ENCODE measurements at places on chromosomes 3 and 15.
A peak's percentile ranks its signal among the peaks of the same experiment; 100 is the strongest.

DNA sequence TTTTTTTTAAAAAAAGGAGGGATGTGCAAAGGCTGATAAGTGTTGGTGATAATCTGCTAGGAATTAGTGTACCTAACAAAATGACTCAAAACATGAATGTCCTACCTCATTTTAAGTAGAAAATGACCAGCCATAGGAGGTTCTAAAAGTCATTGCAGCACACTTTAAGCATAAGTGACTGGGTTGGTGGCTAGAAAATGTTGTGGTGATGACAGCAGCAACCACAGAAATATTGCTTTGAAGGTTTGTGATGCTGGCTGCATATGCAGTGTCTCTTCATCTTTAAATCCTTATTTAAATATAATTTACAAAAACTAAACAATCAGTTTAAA lies 55.2 kb downstream of the CMSS1 start:
- no peak for DNase-seq

GRCh38 chr15:73116164-73116563 lies 63.9 kb downstream of the NEO1 start:
- DNase-seq = no peak

- no peak for DNase-seq
Measured at GRCh38 chr3:52554026-52554755, 17.8 kb downstream of the UQCC5 start.

- DNase-seq = no peak
Measured at GRCh38 chr3:62675492-62675891, 199.7 kb downstream of the CADPS start.

DNA sequence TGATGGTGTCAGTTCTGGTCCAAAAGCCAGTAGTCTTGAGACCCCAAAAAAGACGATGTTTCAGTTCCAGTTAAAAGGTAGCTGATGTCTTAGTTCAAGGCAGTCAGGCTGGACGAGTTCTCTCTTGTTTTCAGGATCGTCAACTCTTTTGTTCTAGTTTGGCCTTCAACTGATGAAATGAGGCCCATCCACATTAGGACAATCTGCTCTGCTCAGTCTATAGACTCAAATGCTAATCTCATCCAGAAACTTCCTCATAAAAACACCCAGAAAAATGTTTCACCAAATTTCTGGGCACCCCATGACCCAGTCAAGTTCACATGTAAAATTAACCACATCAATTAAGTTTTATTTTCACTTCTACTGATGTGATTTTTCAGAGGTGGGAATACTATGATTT lies 74.0 kb downstream of the MOBP start:
- no peak for DNase-seq

GRCh38 chr3:39433642-39434041 lies 27.1 kb downstream of the RPSA start:
- no peak for DNase-seq

- DNase-seq = no peak
Measured at GRCh38 chr3:60917141-60917540, 334.1 kb downstream of the FHIT start.

DNA sequence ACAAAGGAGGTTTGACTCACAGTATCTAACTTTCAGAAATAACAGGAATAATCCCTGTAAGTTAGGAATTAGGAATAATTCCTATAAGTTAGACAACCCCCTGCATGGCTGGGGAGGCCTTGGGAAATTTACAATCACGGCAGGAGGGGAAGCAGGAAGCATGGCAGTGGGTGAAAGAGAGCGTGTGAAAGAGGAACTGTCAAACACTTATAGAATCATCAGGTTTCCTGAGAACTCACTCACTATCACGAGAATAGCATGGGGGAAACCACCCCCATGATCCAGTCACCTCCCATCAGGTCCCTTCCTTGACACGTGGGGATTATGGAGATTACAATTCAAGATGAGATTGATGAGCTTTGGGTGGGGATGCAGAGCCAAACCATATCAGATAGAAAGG lies 385.5 kb downstream of the IL20RB start:
- DNase-seq = no peak

DNA sequence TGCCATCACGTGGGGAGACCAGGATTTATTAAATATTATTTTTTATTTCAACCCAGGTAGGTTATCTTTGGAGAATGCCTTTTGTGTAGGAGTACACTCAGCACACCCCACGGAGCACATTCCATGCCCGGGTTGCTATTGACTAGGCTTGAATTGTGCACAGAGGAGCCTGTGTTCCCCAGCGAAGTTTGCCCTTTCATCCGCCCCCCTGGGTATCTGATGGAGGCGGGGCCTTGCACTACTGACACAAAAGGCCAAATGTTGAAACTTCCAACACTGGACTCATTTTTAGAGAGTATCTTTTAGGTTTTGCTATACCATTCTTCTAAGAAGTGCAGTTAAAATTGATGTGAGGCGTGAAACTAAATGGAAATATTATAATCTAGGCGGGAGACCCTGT lies 39.3 kb upstream of the PPP4R2 start:
- DNase-seq = peak; percentile 47

DNA sequence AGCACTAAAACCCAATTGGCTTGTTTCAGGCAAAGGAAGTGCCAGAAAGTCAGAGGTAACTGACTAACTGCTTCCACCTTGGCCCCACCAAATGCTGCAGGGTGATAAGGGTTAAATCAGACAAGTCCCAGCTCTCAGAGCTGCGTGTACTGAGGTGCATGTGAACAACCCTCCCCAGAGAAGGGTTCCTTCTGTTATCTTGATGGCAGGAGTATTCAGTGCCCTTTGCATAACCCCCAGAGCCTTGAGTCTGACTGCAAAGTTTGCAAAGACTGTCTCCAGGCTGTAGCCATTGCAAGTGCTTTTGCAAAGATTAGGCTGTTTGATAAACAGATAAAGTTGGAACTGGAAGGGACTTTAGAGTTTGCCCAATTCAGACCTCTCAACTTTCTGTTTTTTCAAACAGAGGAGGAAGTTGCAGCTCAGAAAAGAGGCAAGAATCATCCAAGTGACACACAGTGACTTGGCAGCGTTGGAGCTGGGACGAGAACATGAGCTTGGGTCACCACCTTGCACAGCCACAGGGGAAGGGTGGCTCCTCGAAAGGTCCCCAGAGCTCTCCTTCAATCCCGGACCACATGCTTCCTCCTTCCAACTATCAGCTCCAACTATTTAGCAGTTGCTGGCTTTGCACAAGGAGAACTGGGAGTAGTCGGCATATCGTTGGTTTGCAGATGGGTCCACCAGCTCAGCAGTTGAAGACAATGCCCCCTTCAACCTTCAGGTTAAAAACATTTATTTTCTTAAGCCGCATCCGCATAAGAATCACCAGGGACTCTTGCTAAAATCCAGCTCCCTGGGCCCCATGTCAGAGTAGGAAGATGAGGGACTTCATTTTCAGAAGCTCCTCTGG lies 224.8 kb upstream of the HES1 start:
- DNase-seq = no peak

DNA sequence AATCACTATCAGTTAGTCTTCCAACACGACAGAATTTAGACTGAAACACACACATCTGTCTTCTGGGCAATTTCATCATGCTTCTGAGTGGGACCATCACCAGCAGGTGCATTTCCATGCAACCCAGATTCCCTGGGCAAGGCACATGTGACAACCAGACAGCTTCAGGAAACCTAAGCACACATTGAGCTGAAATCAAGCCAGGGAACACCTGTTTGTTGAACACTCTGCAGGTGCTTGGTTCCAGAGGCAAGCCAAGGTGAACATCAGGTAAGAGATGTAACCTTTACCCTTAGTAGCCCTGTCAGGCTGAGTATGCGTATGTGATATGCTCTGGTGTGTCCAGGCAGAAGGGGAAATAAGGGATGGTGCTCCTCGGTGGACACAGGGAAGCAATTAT lies 3.3 kb upstream of the PSMD2 start:
- DNase-seq = no peak

DNA sequence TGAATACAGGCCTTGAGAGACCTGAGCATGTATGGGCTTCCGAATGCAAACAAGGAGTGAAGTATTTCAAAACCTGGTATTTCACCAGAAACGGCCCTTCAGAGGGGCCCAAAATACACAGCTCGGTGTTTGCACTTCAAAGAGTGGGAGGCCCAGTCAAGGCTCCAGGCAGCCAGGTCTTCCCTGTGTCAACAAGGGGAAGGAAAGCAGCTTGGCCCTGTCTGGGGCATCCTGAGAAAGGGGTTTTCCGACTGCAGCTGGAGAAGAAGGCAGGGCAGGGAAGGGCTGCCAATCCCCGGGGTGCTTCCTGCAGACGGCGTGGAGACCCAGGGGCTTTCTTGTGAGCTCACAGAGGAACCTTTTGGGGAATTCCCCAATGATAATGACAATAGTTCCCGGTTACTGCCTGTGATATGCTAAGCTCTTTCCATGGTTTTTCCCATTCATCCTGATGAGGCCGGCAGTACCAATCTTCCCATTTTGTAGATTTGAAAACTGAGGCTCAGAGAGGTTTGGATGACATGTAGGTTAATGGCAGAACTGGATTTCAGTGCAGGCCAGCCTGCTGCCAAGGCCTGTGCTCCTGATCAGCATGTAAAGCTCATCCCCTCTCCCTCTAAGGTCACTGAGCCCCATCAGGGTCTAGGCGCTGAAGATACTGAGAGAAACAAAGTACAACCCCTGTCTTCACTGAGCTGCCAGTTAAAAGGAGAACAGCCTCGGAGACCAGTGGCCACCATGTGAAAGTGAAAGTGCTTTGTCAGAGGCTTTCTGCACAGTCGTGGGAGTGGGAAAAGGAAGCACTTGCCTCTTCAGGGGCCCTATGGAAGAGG lies 43.0 kb upstream of the TLE3 start:
- no peak for DNase-seq

DNA sequence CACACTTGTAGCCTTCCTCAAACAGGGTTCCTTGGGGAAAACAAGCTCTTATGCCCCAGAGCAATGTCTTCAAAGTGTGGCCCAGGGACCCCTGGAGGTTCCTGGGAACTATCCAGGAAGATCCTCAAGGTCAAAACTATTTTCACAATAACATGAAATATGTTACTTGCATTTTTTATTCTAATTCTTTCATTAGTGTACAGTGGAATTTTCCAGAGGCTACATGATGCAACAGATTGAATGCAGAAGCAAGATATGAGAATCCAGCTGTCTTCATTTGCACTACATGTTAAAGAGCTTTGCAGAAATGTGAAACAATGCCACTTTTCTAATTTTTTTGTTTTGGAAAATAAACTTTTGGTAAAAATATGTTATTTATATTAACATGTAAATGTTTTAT lies 190.9 kb downstream of the SLC9A9 start:
- no peak for DNase-seq

- DNase-seq = no peak
Measured at GRCh38 chr15:84598250-84598649, 2.6 kb upstream of the ZSCAN2 start.

DNA sequence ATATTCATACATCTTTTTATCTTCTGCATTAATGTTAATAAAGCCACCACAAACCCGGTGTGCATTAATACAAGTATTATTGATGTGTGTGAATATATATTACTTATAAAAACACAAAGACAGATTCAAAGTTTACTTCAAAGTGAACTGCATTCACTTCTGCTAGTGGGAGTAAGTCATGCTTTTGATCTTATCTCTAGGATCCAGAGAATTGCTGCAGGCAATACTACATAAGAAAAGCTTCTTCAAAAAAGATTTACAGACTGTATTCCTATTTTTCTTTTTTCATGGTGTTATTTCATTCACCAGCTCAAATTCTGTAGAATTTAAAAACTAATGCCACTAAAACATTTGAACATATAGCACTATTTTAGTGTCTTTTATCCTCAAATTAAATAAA lies 87.5 kb upstream of the CBLB start:
- DNase-seq = no peak

DNA sequence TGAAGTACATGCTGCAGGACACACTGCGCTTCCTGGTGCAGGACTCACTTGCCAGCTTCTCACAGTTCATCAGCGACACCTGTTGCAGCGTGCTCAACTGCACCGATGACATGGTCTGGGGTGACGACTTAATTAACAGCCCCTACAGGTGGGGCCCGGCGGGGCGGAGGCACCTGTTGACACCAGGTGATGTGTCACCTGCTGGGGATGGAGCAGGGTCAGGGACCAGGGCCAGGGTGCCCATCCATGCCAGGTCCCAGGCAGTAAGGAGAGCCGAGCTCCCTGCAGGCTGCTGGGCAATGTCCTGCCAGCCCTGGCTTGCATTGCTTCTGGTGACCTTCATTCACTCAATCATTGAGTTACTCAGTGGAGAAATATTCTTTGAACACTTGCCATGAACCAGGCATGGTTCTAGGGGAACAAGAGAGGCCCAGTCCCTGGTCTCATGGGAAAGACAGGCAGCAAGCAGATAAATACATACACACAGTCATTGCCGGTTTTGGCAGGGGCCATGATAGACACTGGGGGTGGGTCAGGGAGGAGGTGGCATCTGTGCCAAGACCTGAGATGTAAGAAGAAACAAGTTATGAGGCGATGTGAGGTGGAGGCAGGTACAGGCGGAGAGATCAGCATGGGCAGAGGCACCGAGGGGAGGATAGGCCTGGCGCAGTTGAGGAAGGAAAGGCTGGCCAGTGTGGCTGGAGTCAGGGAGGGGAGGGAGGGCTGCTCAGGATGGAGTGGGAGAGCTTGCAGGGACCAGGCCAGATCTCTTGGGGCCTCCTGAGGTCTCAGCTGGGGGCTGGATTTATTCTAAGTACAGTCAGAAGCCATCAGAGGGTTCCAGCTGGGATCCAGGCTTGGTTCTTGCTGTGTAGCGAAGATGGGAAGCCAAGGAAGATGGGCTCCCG lies 30.8 kb downstream of the DNAH1 start:
- DNase-seq = no peak

GRCh38 chr3:191302451-191302850 lies 26.7 kb upstream of the CCDC50 start:
- DNase-seq = no peak

GRCh38 chr3:178112134-178112533 lies 424.1 kb upstream of the KCNMB2 start:
- DNase-seq = no peak

DNA sequence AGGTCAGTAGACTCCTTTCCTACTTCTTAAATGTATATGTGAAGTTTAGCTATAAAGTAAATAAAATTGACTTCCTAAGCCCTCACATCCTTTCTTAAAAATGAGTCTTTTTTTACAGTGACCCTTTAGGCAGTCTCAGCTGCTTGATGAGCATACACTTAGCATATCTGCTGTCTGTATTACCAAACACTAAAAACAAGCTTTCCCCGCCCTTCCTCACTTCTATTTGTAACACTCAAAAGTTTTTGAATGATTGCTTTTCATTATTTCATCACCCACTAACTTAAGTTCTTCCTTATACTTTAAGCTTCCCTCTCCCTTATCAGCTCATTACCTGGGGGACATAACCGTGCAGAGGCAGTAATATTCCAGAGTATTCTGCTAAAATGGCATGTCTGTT lies 89.4 kb downstream of the PLOD2 start:
- DNase-seq = no peak

GRCh38 chr3:152300029-152300731 lies 31.5 kb downstream of the MBNL1 start:
- DNase-seq = no peak

Data from neural crest cell (in vitro differentiated cells).